CD4-positive, alpha-beta T cell treated with Interleukin-4 for 4 hours (primary cell): ENCODE measurements at places on chromosomes 7 and 10.

GRCh38 chr10:77023396-77023795 lies 614.2 kb downstream of the KCNMA1 start:
- no peak for DNase-seq

GRCh38 chr10:32104622-32105509 lies 48.6 kb upstream of the KIF5B start:
- no peak for DNase-seq

DNA sequence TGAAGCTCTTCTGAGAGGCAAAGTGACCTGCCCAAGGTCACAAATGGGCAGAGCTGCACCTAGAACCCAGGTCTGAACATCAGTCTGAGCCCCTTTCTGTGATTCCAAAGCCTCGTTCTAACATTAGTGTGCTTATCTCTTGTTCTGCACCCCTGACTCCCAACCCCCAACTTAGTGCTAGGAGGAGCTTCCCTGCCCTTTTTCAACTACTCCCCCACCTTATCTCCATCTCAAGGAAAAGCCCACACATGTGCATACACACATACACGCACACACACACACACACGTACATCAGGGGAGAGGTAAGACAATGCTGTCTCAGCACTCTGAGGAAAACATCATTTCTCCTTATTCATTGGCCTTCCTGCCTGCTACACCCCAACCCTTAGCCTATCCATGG lies 8.3 kb downstream of the PRRT4 start:
- DNase-seq = no peak

DNA sequence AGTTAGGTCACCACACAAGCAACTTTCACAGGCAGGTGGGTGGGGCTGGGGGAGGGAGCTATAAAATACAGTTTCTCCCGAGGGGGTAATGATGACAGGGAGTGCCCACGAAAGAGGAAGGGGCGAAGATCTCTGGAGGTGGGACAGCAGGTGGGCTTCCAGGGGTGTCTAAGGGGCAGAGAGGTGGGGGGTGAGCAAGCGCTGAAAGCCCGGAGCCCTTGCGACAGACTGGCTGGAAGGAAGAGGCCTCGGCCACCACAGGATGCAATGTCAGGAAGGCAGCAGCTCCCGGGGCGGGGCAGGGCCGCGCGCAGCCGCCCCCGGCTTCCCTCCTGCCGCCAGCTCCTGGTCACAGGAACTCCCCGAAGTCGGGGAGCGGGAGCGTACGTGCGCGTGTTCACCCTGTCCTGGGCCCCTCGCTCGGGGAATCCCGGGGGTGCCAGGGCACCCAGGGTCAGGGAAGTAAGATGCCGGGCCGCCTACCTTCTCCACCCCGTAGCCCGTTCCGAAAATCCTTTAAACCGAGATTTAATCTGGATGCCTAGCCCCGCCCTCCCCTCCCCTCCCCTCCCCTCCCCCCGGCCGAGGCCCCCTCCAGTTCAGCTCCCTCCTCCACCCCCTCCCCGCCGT lies 105.2 kb upstream of the PPIF start:
- peak; percentile 32 for DNase-seq
